Stimulated activated CD4-positive, alpha-beta T cell treated with anti-CD3 and anti-CD28 coated beads, Interleukin-4, amount 100 ng/mL, for 4 hours (primary cell): ENCODE measurements at places on chromosomes 13 and 19.

DNA sequence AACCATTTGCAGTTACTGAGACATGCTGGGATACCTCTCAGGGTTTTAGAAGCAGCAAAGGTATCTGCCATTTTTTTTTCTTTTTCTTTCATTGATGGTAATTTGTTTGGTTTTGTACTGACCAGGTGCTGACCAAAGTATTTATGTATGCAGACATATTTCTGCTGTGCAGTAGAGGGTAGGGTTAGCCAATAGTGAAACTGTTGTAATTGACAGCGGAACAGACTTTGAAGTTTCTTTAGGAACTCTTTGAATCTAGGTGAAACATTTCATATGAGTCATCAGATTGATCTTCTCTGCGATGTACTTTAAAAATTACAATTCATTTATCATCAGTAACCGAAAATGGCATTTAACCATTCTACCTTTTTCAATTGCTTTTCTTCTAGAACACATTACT, 63.0 kb downstream of the ITGBL1 start:
- DNase-seq: no peak

DNA sequence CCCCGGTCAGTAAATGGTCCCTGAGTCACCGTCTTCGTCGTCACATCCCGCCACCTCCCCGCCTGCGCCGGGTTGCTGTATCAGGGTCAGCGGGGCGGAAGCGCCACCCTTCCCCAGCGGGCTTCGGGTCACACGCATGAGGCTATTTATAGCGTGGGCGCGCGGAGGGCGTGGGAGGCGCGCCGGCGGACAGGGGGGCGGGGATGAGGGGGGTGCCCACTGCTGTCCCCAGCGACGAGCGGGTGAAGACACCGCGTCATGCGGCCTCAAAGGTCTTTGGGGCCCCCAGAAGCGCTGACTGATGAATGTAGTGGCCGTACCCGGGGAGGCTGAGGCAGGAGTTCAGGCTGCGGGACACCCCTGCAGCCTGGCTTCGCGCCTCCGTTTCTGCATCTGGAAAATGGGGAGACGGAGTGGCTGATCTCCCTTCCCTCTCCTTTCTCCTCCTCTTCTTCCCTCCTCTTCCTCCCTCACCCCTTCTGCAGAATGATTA, 7.9 kb downstream of the UNC13A start:
- peak; percentile 32 for DNase-seq

GRCh38 chr19:47187797-47188196, 43.2 kb downstream of the BBC3 start:
- DNase-seq: no peak

GRCh38 chr13:53368948-53369347, 340.3 kb downstream of the OLFM4 start:
- DNase-seq: no peak

DNA sequence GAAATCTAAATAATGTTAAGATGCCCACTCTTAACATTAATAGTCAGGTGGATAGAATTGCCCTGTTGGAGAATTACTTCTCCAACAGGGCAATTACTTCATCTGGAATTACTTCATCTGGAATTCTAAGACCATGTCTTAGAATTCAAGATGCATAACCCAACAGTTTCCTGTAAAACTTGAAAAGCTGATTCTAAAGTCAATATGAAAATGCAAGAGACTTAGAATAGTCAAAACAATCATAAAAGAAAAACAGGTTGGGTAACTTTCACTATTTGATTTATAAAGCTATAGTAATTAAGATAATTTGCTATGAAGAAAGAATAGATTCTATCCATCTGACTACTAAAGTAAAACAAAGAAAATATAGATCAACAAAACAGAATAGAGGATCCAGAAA, 75.2 kb downstream of the ABCC4 start:
- DNase-seq: no peak

- DNase-seq: no peak
These were observed 55.1 kb upstream of the CLDN10 start for GRCh38 chr13:95497381-95497807.

DNA sequence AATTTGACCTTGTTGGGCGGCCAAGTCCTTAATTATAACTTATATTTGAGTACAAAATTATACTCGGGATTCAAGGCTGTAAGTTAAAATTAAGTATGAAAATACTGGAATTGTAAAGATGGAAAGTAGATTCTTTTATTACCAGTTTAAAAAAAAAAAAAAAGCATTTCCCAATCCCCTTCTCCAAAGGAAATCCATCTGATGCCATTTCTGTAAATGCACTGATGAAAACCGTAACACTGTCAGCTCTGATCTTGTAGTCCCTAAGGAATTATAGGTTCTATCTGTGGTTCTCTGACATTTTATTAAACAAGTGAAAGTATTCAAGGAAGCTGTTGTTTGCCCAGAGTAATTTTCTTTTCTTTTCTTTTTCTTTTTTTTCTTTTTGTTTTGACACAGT, 41.6 kb upstream of the HNRNPA1L2 start:
- no peak for DNase-seq

DNA sequence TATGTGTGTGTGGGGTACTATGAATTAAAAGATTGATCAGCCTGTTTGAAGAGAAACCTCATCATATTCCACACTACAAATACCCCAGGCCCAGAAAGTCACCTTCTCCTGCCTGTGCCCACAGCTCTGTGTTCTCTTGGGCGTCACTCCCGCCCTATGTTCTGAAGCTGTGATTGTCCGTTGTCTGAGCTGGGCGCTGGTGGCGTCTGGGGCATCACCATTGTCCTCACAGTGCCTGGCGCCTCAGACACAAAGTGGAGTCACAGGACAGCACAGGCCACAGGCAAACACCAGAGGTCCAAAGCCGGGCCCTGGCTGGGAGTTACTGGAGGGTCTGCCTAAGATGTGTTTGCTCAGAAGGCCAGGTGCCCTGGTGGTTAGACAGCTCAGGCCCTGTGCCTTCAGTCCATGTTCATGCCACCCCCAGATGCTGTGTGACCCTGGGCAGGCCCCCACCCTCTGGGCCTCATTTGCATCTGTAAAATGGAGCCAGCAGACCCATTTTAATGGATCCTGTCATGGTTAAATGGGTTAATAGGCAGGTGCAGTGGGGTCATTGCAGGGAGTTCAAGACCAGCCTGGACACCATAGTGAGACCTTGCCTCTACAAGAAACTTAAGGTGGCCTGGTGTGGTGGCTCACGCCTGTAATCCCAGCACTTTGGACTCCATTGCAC, 34.5 kb downstream of the DNM2 start:
- DNase-seq: no peak

DNA sequence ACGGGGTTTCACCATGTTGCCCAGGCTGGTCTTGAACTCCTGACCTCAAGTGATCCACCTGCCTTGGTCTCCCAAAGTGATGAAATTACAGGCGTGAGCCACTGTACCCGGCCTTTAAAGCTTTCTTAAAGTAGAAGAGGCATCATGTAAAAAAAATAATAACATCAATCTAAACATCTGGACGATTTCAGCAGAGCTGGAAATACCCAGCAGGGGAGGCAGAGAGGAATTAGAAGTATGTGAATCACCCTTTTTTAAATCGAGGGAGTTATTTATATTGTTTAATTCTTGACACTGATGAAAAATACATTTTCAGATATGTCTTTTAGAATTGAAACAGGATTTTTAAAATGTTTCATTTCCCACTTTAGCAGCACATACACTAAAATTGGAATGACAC, 37.4 kb upstream of the MTIF3 start:
- no peak for DNase-seq

DNA sequence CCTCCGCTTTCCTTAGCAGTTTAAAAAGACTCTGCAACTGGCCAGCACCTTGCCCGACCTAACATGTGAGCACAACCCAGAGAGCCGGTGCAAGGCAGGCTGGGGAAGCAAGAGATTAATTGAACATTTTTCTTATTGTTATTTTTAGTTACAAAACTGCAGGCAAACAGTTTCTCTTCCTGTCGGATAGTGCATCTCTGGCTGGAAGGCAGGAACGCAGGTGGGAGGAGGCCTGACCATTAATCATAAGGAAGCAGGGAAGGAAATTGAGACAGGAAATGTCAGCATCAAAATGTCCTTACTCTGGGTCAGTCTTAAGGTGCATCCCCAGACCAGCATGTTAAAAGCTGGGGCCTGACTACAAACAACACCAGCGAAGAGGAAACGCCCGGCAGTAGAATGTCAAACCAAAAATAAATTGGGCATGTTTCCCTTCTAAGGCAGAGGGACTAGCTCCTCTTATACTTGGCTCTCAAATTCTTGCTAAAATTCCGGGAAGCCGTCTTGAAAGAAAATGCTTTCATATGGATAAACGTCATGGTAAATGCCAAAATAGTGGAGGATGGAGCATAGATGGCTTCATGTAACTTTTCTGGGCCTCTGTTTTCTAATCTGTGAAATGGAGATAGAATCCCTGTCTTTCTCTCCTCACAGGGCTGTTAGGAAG, 226.8 kb downstream of the RAP2A start:
- no peak for DNase-seq

- DNase-seq: no peak
These were observed 276.8 kb downstream of the KCNRG start for GRCh38 chr13:50292081-50292480.

DNA sequence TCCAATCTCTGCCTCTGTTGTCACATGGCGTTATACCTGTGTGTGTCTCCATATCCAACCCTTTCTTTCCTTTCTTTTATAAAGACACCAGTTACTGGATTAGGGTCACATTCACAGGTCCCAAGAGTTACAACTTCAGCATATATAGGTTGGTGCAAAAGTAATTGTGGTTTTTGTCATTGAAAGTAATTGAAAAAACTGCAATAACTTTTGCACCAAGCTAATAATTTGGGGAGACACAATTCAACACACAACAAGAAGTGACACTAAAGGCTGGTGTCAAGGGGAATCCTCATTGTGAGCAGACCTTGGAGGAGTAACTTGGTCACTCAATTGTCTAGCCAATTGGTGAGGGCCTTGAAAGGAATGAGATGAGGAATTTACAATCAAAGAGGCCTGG, 1366.1 kb downstream of the PCDH9 start:
- DNase-seq: no peak

DNA sequence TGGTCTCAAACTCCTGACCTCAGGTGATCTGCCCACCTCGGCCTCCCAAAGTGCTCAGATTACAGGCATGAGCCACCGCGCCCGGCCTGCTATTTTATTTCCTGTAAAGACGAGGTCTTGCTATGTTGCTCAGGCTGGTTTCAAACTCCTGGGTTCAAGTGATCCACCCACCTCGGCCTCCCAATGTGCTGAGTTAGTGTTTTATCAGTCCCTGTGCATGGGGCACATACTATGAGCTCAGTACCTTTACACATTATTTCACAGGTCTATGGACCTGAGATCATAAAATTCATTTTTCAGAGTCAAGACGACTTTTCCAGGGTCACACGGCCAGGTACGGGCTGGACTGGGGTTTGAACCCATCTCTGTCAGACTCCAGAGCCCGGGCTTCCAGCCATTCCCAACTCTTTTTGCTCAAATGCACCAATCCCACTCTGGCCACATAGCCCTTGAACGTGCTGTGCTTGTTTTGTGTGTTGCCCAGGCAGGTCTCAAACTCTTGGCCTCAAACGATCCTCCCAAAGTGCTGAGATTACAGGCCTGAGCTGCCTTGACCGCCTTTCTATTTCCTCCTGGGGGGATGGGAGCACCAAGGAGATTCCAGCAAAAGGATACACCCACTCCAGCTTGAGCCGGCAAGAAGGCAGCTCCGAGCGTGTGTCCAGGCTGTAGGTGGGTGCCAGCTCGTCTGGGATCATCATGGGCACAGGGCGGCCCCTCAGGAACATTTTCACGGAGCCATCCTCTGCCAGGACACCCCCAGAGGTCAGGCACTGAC, 1.1 kb downstream of the EML2 start:
- DNase-seq: no peak

GRCh38 chr19:49593233-49594113, 2.5 kb downstream of the PRR12 start:
- DNase-seq: peak; percentile 92

DNA sequence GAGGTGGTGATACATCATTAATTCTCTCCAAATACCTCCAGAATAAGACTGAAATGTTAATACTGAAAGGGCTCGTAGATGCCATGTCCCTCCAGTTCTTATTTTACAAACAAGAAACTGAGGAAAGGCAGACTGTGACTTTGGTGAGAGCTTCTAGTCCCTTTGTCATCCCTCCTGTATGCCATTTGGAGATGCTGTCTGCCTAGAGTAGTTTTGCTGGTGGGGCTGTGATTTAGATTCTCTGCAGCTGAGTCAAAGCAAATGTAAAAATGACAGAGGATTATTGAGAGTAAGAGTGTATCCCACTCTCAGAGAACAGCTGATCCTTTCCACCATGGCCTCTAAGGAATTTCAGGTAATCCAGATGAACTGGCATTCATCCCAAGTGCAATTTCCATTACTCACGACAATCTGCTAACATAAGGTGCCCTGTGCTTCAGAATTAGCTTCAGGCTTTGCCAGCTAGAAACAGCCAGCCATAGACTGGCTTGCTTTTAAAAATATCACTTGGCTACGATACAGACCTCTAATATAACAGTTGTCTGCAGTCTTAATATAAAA, 16.8 kb downstream of the PABPC3 start:
- no peak for DNase-seq

GRCh38 chr19:35059006-35059798, 17.7 kb downstream of the HPN start:
- DNase-seq: no peak

DNA sequence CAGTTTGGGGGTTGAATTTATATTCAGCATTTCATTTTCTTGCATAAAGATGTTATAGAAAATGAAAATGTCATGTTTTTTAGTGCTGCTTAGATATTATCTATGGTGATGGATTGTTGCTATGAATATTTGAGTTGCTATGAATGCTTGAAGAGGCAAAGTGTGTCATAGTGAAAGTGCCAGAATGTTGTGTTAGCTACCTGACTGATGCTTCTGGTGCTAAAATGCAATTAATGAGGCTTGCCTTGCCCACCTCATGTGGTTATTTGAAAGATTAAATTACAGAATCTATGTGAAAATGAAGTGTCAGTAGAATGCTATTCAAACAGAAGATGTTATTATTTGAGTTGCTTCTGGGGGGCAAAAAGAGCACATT, 62.7 kb upstream of the MYCBP2 start:
- DNase-seq: no peak

- DNase-seq: no peak
These were observed 2.4 kb downstream of the SPART start for GRCh38 chr13:36343766-36344165.
